Nephron progenitor cell (in vitro differentiated cells): ENCODE measurements at places on chromosomes 7 and 10.

DNA sequence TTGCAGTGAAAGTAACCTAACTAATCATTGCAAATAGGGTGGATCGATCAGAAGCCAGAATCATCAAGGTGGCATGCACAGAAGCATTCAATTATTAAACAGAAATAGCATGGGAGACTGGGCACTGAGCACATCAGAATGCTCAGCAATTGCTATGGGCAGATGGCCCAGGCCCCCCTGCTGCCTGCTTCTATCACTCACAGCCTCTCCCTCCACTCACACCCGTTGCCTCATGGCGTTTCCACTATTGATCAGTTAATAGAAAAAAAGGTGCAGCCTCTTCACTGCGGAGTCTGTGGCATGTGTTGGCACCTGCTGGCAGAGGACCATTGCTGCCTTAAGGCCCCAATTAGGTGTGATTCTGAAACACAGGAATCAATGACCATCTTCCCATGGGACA, 11.2 kb upstream of the HTR5A start:
- no peak for DNase-seq

DNA sequence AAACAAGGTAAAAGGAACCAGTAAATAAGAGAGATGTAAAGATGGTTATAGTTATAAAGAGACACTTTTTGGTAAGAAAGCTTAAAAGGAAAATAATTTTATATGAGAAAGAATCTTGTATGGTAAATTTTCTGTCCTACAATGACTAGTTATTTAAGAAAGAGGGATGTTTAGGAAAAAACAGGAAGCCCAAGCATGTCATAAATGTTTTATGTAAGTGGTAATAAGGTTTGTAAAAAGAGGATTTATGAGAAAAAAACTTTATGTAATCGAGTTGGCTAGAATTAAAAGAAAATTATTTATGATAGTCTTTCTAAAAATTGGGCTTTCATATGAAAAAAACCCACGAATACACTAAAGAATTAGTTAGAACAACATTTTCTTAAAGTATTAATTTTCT, 34.2 kb upstream of the CREB3L2 start:
- no peak for DNase-seq

DNA sequence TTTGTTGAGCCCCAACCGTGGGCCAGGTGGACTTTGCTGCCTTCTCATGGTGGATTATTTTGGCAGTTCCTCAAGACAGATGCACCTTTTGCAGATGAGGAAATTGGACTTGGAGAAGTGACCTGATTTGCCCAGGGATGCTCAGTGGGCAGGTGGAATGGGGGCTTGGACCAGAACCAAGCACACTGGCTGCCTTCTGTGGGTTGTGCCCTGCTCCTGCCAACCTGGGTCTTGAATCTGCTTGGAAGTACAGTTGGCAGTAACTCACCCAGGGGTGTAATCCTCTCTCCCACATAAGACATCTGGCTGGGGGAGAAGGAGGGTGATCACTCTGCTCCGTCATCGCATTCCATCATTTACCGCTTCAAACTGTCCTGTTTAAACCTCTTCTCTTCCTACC, 110.5 kb upstream of the GPR26 start:
- no peak for DNase-seq

- no peak for DNase-seq
Observed at GRCh38 chr7:107914831-107915230, 23.8 kb downstream of the DLD start.

GRCh38 chr7:51067757-51068156, 248.9 kb downstream of the COBL start:
- DNase-seq, result peak; percentile 75

DNA sequence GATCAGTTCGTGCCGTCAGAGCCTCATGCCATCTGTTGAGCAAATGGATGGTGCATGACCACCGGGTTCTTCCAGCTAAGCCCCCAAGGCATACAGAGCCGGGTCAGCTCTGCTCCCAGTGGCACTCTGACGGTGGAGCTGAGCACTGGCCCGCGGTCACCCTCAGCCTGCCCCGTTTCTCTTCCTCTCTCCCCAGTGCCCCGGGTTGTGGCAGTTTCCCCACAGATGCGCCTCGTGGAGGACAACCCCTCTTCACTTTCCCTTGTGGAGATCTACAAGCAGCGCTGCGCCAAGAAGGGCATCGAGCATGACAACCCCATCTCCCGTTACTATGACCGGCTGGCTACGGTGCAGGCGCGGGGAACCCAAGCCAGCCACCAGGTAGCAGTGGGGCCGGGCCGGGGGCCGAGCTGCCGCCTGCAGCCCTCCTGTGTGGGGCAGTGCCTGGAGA, 129.9 kb downstream of the TRRAP start:
- no peak for DNase-seq

DNA sequence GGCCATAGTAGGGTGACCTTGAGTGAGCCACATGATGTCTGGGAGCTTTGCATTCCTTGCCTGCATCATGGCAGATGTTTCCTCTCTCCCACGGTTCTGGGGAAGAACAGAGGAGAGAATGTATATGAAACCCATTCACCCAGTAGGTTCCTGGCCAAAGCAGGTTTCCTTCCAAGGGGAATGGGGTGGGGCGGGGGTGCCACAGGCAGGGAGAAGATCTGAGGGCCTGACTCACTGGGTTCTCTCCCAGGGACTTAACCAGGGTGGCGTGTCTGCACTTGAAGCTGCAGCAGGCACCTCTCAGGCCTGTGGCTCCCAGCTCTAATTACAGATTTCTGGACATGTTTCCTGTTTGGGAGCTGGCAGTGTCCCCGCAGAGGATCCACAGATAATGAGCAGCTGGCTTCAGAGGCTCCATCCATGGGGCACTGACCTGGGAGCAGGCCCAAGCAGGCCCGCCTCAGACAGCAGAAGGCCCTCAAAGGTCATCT, 50.2 kb upstream of the ZMIZ1 start:
- DNase-seq, result no peak

- no peak for DNase-seq
Observed at GRCh38 chr7:107982918-107983389, 20.0 kb downstream of the LAMB1 start.

- no peak for DNase-seq
Observed at GRCh38 chr7:28479507-28479947, 67.2 kb downstream of the CREB5 start.

DNA sequence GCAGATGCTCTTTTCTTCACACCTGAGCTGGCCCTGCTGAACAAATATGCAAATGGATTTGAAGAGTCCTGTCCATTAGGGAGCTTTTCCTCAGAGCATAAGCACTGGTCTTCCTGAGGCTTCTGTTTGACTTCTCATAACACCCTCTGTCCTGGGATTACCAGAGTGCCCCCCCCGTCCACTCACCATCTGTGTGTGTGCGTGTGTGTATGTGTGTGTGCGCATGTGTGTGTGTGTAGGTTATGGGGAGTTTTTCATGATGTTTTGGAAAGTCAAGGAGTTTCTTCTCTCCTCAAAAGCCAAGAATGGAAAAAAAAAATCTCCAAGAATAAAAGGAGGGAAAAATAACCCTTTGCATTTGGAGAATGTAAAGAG, 57.7 kb upstream of the COMTD1 start:
- DNase-seq, result no peak

- DNase-seq, result no peak
Observed at GRCh38 chr10:47452495-47453140, 31.3 kb downstream of the ANXA8 start.

GRCh38 chr7:2287745-2288144, 26.5 kb downstream of the SNX8 start:
- no peak for DNase-seq

DNA sequence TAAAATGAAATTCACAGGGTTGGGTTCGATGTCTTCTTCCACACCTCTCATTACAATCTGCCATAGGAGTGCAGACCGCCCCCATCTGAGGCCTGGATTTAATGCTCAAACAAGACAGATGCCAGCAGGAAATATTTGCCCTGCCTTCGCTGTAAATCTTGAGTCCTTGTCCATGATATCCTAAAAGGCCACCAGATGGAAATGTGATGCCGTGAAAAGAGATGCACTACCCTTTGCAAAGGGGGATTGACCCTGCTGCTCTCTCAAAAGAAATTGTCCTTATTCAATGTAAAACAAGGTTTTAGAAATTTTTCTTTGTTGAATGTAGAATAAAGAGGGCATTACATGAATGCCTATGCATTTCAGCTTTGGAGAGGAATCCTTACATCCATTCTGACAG, 37.5 kb downstream of the AGAP4 start:
- DNase-seq, result no peak

GRCh38 chr7:144415858-144416257, 12.4 kb upstream of the NOBOX start:
- DNase-seq, result no peak

- DNase-seq, result no peak
Observed at GRCh38 chr7:3404501-3404900, 103.4 kb downstream of the SDK1 start.

DNA sequence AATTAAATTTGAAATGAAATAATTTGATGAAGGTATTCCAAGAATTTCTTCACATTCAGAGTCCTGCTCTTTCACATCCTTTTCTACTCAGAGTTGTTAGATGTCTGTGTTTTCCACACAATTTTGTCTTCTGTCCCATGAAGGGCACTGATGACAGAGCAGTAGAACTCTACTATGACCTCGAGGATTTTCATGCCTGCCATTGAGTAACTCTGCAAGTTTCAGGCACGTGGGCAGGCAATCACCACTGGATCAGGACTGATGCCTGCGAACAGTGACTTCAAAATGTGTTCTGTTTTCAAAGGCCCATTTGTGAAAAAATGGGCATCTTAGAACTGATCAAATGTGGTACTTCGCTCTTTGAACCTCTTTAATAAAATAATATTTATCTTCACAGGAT, 91.1 kb downstream of the CDK6 start:
- DNase-seq, result no peak

- DNase-seq, result no peak
Observed at GRCh38 chr7:141045126-141045841, 28.6 kb upstream of the TMEM178B start.

GRCh38 chr10:3745521-3745920, 39.5 kb downstream of the KLF6 start:
- no peak for DNase-seq

GRCh38 chr7:21869785-21870402, 75.8 kb downstream of the CDCA7L start:
- DNase-seq, result no peak

DNA sequence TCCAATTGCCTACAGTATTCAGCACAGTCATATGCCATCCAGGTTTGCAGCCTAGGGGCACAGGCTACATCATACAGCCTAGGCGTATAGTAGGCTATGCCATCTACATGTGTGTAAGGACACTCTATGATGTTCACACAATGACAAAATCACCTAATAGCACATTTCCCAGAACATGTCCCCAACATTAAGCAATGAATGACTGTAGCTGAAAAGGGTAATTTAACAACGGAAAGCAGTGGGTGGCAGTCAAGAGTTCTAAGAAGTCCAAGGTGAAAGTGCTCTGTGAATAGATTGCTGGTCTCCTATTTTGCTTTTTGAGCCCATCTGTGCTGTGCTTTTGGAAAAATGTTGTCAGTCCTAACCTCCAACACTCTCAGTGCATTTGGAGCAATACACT, 162.6 kb downstream of the KLF6 start:
- no peak for DNase-seq

DNA sequence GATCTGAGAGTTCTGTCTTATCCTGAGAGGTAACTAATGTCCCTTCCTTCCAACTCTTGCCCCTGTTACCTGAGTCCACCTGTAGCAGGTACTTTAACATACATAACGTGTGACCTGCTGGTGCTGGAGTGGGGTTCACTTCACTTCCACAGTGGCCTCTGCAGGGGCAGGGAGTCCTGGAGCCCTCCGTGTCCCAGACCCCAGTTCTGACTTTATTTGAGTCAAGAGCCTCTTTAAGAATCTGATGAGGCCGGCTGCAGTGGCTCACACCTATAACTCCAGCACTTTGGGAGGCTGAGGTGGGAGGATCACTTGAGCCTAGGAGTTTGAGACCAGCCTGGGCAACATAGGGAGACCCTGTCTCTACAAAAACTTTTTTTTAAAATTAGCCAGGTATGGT, 117.0 kb upstream of the RET start:
- DNase-seq, result no peak

DNA sequence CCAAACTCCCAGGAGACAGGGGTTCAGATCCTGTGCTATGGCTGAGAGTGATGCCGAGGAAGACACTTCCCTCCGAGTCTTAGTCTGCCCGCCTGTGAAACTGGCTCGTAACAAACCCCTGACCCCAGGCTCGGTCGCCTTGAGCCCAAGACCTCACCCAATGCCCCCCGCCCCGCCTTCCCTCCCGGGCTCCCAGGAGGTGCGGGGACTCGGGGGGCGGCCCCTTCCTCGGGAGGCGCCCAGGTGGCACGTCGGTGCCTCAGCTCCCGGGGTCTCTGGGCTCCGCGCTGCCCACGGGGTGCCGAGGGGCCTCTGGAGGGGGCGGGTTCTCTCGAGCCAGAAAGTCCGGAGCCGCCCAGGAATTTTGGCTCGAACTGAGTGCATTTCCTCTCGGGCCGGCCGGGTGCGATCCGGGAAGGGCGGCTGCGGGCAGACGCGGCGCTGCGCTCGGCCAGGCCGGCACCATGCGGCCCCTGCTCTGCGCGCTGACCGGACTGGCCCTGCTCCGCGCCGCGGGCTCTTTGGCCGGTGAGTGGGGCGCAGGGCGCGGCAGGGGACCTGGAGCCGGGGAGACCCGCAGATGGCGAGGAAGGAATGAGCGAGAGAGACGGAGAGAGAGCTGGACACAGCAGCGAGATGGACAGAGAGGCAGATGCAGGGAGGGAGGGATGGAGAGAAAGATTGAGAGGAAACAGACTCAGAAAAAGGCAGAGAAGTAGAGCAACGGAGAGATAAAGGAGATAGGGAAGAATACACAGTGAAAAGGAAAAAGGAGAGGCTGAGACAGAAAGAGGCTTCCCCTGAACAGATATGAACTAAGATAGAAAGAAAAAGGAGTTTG, at the start of gene PLAC9:
Gene PLAC9, plus strand, starts transcription at position 432 of the 841 bp plus-strand sequence. Its CDS starts 33 bp downstream, at position 465.
- DNase-seq, result peak; percentile 71
